CD14-positive monocyte (primary cell): ENCODE measurements at places on chromosomes 13 and 19.

- H3K27ac ChIP-seq, result no peak overlapping the region
- no peaks in the 10 kb centered on the region for H3K27me3 ChIP-seq
- peaks cover 83% of the 10 kb centered on the region for H3K36me3 ChIP-seq
- no peak overlapping the region for H3K4me3 ChIP-seq
Observed at GRCh38 chr13:42895776-42896175, 96.3 kb downstream of the EPSTI1 start.

DNA sequence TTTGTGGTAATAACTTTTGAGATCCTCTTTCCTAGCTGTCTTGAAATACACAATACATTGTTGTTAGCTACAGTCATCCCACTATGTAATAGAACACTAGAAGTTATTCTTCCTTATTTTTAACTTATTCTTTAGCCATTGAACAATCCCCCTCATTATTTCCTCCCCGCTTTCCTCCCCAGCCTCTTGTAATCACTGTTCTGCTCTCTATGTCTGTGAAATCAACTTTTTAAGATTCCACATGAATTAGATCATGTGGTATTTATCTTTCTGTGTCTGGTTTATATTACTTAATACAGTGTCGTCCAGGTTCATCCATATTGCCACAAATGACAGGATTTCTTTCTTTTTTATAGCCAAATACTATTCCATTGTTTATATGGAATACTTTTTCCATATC is 72.9 kb downstream of the SLC10A2 start:
- no peak for DNase-seq
- H3K36me3 ChIP-seq, result no peaks in the 10 kb centered on the region
- H3K27me3 ChIP-seq, result no peaks in the 10 kb centered on the region
- H3K4me1 ChIP-seq, result no peaks in the 10 kb centered on the region
- no peak overlapping the region for H3K4me3 ChIP-seq

GRCh38 chr13:99726282-99726894 is 225.1 kb downstream of the TM9SF2 start:
- no peak for DNase-seq
- no peaks in the 10 kb centered on the region for H3K27me3 ChIP-seq
- H3K4me1 ChIP-seq, result no peaks in the 10 kb centered on the region
- no peak overlapping the region for H3K27ac ChIP-seq
- H3K36me3 ChIP-seq, result no peaks in the 10 kb centered on the region

DNA sequence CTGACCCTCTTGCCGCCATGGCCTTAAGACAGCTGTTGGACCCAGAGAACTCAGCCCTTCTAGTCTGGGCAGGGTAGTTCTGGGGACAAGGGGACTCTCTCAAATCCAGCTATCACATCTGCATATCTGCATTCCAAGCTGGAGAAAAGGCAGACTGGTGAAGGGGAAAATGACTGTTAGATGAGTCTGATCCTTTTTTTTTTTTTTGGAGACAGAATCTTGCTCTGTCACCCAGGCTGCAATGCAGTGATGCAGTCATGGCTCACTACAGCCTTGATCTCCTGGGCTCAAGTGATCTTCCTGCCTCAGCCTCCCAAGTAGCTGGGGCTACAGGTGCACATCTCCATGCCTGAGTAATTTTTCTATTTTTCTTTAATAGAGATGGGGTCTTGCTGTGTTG is 114.3 kb downstream of the SIPA1L3 start:
- no peaks in the 10 kb centered on the region for H3K27me3 ChIP-seq
- no peaks in the 10 kb centered on the region for H3K36me3 ChIP-seq
- no peak overlapping the region for H3K27ac ChIP-seq
- H3K4me3 ChIP-seq, result no peak overlapping the region
- no peak for DNase-seq
- peaks cover 37% of the 10 kb centered on the region for H3K4me1 ChIP-seq

DNA sequence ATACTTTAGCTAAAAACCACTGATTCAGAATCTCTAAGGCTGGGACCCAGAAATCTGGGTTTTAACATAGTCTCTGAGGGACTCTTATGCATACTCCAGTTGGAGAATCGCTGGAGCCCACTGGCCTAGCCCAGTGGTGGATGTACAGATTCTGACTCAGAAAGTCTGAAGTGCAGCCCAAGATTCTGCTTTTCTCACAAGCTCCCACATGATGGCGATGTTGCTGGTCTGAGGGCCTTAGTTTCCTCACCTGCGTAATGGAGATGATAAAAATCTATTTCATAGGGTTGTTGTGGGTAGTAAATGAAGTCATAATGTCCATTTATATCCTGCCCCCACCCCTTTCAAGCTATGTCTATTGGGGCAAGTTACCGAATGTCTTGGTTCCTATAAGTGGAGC is 7.7 kb upstream of the CDADC1 start:
- H3K27me3 ChIP-seq, result no peaks in the 10 kb centered on the region
- peak; percentile 23 for DNase-seq
- no peak overlapping the region for H3K4me3 ChIP-seq
- H3K36me3 ChIP-seq, result no peaks in the 10 kb centered on the region
- no peak overlapping the region for H3K27ac ChIP-seq

DNA sequence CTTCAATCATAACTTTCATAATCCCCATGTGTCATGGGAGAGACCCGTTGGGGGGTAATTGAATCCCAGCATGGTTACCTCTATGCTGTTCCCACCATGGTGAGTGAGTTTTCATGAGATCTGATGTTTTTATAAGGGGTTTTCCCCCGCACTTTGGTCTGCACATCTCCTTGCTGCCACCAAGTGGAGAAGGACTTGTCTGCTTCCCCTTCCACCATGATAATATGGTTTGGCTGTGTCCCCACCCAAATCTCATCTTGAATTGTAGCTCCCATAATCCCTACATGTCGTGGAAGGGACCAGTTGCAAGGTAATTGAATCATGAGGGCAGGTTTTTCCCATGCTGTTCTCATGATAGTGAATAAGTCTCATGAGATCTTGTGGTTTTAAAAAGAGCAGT is 524.9 kb downstream of the SLITRK5 start:
- H3K4me3 ChIP-seq, result no peak overlapping the region
- H3K27ac ChIP-seq, result no peak overlapping the region
- no peaks in the 10 kb centered on the region for H3K36me3 ChIP-seq
- no peaks in the 10 kb centered on the region for H3K27me3 ChIP-seq
- no peak for DNase-seq

GRCh38 chr13:73607489-73608156 is 526.6 kb downstream of the KLF12 start:
- no peaks in the 10 kb centered on the region for H3K27me3 ChIP-seq
- no peak overlapping the region for H3K27ac ChIP-seq
- DNase-seq, result no peak
- no peaks in the 10 kb centered on the region for H3K4me1 ChIP-seq

DNA sequence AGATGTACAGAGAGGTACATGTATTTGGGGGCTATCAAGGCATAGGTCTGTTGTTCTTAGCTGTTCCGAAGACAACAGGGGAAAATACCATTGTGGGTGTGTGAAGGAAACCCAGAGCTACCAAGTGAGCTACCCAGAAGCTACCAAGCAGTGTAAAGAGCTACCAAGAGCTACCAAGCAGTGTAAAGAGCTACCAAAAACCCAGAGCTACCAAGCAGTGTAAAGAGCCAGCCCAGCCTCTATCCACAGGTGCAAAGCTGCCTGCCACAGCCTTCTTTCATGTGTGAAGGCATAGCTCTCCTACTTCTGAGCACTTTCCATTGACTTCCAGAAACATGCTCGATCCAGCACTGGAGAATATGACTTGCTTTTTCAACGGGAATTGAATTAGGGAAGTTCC is 145.7 kb downstream of the AKAP11 start:
- no peak for DNase-seq
- no peaks in the 10 kb centered on the region for H3K4me1 ChIP-seq
- no peak overlapping the region for H3K27ac ChIP-seq
- no peaks in the 10 kb centered on the region for H3K36me3 ChIP-seq
- H3K4me3 ChIP-seq, result no peak overlapping the region
- H3K27me3 ChIP-seq, result no peaks in the 10 kb centered on the region

DNA sequence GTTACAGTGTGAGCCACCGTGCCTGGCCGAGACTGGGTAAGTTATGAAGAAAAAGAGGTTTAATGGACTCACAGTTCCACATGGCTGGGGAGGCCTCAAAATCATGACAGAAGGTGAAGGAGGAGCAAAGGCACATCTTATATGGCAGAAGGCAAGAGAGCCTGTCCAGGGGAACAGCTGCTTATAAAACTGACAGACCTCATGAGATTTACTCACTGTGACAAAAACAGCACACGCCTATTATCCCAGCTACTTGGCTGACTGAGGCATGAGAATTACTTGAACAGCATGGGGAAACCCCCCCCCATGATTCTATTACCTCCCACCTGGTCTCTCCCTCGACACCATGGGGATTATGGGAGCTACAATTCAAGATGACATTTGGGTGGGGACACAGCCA is 23.4 kb upstream of the ZNF561 start:
- no peak for DNase-seq
- peaks cover 49% of the 10 kb centered on the region for H3K36me3 ChIP-seq
- no peak overlapping the region for H3K27ac ChIP-seq
- no peak overlapping the region for H3K4me3 ChIP-seq

DNA sequence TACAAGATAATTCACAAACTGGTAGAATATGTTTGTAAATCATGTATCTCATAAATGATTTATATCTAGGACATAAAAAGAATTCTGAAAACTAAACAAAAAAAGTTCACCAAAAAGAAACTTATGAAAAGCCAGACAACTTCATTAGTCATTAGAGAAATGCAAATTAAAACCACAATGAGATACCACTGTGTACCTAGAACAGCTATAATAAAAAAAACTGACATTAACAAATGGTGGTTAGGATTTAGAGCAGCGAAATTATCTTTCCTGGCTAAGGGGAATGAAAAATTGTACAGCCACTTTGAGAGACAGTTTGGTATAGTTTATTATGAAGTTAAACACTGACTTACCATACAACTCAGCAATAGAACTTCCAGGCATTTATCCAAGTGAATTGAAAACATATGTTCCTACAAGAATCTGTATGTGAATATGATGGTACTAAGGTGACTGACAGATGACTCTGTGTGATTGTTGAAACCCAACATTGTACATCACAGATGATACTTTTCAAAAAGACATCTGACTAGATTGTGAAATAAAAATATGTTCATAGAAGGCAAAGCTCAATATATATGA is 41.8 kb downstream of the UGGT2 start:
- peaks cover 15% of the 10 kb centered on the region for H3K36me3 ChIP-seq
- no peaks in the 10 kb centered on the region for H3K27me3 ChIP-seq
- no peaks in the 10 kb centered on the region for H3K4me1 ChIP-seq
- DNase-seq, result no peak
- H3K27ac ChIP-seq, result no peak overlapping the region
- H3K4me3 ChIP-seq, result no peak overlapping the region

- no peak for DNase-seq
- peaks cover 44% of the 10 kb centered on the region for H3K4me1 ChIP-seq
- H3K27me3 ChIP-seq, result no peaks in the 10 kb centered on the region
Observed at GRCh38 chr19:31329819-31330218, 19.4 kb downstream of the TSHZ3 start.
